ENCODE measurements at places on chromosomes 1 and 21. TPM values are rescaled to one million over a fixed set of nuclear protein-coding genes. Genes with fewer than 3 reads are reported as not detected.

The PGD gene
- total RNA-seq: 72.8 TPM

The ITGB2 gene
- total RNA-seq: 111 TPM

The GNL2 gene
- total RNA-seq: 35.9 TPM

The KLHL12 gene
- 28.2 TPM for total RNA-seq

The KRTAP19-6 gene
- not detected for total RNA-seq

DNA sequence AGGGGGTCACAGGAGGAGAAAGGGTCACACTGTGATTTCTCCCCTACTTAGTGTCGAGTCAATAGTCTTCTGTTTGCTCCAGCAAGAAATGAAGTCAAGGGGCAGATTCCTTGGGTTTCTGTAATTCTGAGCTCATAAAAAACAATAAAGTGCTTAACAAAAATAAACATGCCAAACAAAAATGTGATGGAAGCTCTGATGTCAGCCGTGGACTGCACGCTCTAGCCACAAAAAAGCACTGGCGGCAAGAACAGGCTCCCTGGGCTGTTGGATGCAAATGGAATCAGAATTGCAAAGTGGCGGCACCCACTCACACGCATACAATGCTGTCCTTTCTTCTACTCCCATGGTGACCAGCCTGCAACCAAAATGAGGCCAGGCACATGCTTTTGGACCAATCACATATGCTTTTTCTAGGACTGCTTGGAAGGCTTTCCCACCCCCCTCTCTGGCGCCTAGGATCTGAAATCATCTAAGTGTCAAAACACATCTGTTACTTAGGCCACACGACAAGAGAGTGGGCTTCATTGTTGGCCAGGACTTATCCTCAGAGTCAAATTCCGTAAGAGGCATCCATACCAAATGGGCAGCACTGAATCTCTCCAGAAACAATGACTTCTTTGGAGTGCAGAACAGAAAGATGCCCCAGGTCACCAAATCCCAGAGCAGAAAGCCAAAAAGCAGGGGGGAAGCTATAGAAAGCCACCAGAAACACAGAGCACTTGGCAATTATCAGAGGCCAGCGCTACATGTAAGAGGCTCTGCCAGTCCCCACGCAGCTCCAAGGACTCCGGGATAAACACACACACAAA is 9.2 kb downstream of the C1orf198 start:
- H3K27me3 ChIP-seq: no peaks in the 10 kb centered on the region
- H3K36me3 ChIP-seq: no peaks in the 10 kb centered on the region
- peaks cover 21% of the 10 kb centered on the region for H3K4me1 ChIP-seq
- H3K27ac ChIP-seq: no peak overlapping the region
- peak; percentile 74 for DNase-seq

- H3K27ac ChIP-seq: no peak overlapping the region
- H3K4me3 ChIP-seq: no peak overlapping the region
- no peak for DNase-seq
- no peaks in the 10 kb centered on the region for H3K27me3 ChIP-seq
- no peaks in the 10 kb centered on the region for H3K4me1 ChIP-seq
Measured at GRCh38 chr1:178580876-178581275, 68.0 kb downstream of the TEX35 start.

DNA sequence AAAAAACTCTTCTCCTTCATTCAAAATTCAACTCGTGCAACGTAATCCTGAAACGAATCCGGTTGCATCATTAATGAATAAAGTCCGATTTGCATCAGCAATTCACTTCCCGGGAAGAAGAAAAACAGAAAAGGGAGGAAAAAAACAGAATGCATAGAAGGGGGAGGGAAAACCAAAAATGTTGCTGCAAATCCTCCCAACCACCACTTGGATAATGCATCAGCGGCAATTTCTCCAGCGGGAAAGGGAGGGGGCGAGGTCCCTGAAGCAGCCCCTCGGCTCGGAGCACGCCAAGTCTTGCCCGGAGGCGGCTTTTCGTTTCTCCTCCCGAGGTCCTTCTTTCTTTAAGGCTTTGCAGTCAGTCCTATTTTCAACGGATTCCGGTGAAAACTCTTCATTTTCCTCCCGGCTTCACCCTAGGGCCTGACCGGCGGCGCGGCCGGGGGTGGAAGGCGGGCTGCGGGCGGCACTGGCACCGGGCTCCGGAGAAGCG is 723 bp downstream of the CDC42BPA start:
- H3K36me3 ChIP-seq: no peaks in the 10 kb centered on the region
- peak; percentile 89 for DNase-seq
- H3K4me3 ChIP-seq: peak overlapping the region; percentile 67
- no peaks in the 10 kb centered on the region for H3K27me3 ChIP-seq
- no peaks in the 10 kb centered on the region for H3K4me1 ChIP-seq

- no peaks in the 10 kb centered on the region for H3K27me3 ChIP-seq
- H3K4me3 ChIP-seq: no peak overlapping the region
- H3K27ac ChIP-seq: no peak overlapping the region
- DNase-seq: no peak
- H3K36me3 ChIP-seq: peaks cover 10% of the 10 kb centered on the region
Measured at GRCh38 chr1:9770298-9770697, 53.5 kb downstream of the CLSTN1 start.

DNA sequence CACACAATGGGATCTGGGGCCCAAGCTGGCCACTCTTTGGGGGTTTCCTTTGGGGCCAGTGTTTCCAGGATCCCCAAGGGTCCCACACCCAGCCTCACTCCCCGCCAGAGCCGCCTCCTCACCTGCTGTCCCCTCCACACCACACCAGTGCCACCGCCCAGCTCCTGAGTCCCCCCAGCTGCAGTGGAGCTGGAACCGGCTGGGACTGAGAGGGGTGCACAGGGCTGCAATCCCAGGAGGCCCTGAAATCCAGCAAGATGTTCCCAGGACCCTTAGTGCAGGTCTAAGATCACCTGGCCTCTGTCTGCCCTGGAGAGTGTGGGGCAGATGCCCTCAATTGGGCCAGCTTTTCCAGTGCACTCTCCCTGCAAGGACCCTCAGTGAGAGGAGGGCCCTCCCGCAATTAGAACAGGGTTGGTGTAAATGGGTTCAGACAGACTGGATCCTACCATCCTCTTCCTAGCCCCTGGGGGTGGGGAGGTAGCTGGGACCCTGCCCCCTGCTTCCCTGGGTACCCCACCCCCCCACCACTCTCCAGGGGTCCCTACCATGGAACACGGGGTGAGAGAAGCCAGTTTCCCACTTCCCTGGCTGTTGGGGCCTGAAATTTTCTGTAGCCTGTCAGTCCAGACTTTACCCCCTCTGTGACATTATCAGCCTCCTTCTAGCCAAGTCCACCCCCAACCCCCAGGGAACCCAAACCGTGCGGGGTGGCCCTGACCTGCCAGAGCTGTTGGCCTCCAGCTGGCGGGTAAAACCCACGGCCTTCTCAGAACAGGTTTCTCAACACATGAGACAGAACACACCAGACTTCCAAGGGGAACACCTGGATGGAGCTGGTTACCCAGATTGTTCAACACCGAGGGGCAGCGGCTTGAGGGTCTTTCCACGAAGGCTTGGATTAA is 7.0 kb downstream of the KRTAP10-12 start:
- no peaks in the 10 kb centered on the region for H3K4me1 ChIP-seq
- peaks cover 18% of the 10 kb centered on the region for H3K27me3 ChIP-seq
- H3K36me3 ChIP-seq: no peaks in the 10 kb centered on the region
- H3K4me3 ChIP-seq: no peak overlapping the region

DNA sequence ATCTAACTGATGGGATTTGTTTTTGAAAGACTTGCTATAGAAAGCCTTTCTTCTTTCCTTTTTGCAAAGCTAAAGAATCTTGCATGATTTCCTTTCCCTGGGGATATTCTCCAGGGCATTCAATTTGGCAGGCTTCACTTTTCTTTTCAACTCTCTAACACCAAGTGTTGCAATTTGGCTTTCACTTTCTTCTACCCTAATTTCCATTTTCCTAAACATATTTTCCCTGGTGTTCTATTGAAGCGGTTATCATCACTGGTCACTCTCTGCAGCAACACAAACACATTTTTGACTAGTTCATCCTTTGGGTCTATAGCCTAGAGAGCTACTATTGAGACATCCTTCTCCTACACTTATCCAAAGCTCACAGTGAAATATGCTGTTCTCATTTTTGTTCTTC is 424.5 kb downstream of the NEGR1 start:
- no peak overlapping the region for H3K27ac ChIP-seq
- H3K36me3 ChIP-seq: no peaks in the 10 kb centered on the region
- H3K4me3 ChIP-seq: no peak overlapping the region

GRCh38 chr1:52240592-52241210 is 98.8 kb downstream of the ZFYVE9 start:
- H3K36me3 ChIP-seq: no peaks in the 10 kb centered on the region
- no peaks in the 10 kb centered on the region for H3K27me3 ChIP-seq
- H3K27ac ChIP-seq: no peak overlapping the region
- H3K4me3 ChIP-seq: no peak overlapping the region
- no peak for DNase-seq

- no peak overlapping the region for H3K4me3 ChIP-seq
- no peaks in the 10 kb centered on the region for H3K4me1 ChIP-seq
- no peaks in the 10 kb centered on the region for H3K36me3 ChIP-seq
- H3K27ac ChIP-seq: no peak overlapping the region
- DNase-seq: peak; percentile 85
- no peaks in the 10 kb centered on the region for H3K27me3 ChIP-seq
Measured at GRCh38 chr1:83761167-83762038, 237.5 kb downstream of the TTLL7 start.

DNA sequence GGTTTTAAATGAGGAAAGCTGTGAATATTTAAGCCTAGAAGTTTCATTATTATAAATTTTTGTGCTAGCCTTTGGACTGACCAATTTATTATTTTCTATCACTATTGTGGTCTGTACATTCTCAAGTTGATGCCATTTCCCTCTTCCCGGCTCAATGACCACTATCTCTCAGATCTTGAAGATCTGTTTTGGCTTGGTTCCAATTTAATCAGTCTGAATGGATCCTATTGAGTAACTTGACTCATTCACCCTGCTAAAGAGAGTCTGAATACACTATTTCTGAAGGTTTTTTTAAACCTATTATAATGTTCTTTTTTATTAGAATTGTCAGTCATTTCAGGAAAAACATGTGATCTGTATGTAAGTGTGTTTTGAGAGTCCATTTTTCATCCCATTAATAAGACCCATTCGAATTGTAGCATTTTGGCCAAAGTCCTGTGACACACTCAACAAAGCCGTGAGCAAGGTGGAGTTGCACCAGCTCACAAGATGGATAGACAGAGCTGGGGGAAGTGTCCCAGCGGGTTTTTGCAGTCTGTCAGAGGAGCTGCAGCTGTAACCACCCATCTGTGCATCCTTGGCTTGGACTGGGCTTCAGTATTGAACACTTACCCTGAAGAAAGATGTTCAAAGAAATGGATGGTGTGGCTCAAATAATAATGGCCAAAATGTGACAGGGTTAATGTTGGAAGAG is 145.6 kb downstream of the NFIA start:
- no peaks in the 10 kb centered on the region for H3K36me3 ChIP-seq
- DNase-seq: no peak
- H3K4me3 ChIP-seq: no peak overlapping the region
- no peaks in the 10 kb centered on the region for H3K4me1 ChIP-seq
- no peak overlapping the region for H3K27ac ChIP-seq
- no peaks in the 10 kb centered on the region for H3K27me3 ChIP-seq

DNA sequence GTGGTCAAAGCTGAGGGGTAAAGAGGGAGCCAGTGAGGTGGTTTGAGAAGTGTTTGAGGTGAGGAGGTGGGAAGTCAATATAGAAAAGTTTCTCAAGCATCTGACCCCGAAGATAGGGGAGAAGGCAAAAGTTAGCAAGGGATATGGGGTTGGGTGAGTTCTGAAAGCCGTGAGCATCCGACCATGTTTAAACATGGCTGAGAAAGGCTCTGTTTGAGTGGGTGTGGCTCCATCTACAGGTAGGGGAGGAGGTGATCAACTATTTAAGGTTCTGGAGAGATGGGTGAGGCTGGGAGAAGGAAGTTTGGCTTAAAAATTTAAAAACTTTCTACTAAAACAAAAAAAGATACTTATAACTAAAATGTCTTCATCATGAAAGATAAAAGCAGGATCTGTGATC is 273.8 kb downstream of the KCNJ6 start:
- H3K4me1 ChIP-seq: no peaks in the 10 kb centered on the region
- no peaks in the 10 kb centered on the region for H3K36me3 ChIP-seq
- H3K27ac ChIP-seq: no peak overlapping the region
- DNase-seq: no peak
- H3K4me3 ChIP-seq: no peak overlapping the region
- no peaks in the 10 kb centered on the region for H3K27me3 ChIP-seq

DNA sequence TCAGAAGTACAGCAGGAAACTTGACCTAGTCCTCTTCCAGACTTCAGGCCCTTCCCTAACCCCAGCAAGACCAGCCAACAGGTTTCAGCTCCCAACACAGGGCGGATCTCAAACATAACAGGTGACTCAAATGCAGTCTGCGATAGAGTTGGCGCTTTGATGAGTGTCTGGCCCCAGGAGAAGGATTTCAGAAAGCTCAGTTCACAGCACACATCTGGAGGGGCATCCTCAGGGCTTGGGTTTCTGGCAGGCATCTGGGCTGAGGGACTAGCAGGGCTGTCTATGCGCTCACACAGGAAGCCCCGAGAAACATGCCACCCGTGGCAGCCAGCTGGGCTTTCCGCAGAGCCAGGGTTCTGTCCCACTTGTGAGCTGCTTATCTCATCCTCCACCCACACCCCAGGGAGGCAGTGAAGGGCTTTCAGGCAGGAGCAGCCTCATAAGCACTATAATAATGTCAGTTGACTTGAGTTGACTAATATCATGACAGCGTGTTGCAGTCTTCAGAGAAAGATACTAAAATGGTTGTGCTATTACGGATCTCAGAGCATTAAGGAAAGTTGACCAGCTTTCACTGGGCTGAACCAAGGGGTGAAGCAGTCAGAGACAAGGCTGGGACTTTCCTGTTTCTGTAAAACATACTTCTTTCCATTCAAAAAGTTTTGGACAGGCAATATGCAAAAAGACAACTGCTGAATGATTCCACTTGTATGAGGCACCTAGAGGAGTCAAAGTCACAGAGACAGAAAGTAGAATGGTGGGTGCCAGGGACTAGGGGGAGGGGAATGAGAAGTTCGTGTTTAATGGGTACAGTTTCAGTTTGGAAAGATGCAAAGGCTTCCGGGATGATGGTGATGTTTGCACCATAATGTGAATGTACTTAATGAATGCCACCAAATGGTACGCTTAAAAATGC is 233.0 kb upstream of the IRF2BP2 start:
- H3K27ac ChIP-seq: no peak overlapping the region
- H3K36me3 ChIP-seq: no peaks in the 10 kb centered on the region

- no peaks in the 10 kb centered on the region for H3K36me3 ChIP-seq
- no peaks in the 10 kb centered on the region for H3K27me3 ChIP-seq
- no peaks in the 10 kb centered on the region for H3K4me1 ChIP-seq
Measured at GRCh38 chr1:102837551-102837950, 270.8 kb downstream of the COL11A1 start.

DNA sequence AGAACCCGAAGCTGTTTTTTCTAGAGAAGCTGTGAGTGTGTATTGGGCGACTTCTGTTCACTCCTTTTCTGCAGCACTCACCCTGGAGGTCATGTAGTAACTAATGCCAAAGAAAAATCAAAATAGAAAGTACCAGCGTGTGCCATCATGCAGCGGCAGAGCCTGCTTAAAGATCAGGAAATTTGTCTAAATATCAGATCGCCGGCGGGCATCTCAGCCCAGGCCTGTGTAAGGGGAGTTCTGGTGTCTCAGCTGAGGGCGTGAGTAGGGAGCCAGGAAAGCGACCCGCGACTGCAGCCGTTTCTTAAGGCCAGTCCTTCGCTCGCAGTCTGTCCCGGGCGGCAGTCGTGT is 768 bp downstream of the EDARADD start:
- H3K4me1 ChIP-seq: no peaks in the 10 kb centered on the region
- H3K27ac ChIP-seq: no peak overlapping the region
- no peaks in the 10 kb centered on the region for H3K36me3 ChIP-seq
- H3K27me3 ChIP-seq: no peaks in the 10 kb centered on the region
- DNase-seq: peak; percentile 73
